KBM-7 (cell line): ENCODE measurements at places on chromosomes 2 and 18.

DNA sequence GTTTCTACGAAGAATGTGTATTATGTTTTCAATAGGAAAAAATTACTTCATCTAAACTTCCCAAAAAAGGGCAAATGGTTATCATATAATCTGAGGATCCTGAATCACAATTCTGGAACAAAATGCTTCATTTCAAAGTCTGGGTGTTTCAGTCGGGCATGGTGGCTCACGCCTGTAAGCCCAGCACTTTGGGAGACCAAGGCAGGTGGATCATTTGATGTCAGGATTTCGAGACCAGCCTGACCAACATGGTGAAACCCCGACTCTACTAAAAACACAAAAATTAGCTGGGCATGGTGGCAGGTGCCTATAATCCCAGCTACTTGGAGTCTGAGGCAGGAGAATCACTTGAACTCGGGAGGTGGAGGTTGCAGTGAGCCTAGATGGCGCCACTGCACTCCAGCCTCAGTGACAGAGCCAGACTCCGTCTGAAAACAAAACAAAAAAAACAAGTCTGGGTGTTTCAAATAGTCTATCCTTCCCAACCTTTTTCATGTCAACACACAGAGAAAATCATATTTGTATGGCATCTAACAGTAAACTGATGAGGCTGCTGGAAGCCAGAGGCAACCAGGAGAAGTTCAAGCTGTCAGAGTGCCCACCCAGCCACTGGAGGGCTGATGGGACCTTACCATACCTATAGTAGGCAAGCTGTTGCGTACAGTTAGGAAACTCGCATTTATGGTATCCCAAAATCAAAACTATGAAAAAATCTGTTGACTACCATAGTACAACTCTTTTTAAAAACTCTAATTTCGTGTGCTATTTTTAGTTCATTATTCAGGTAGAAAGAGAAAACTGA is 14.6 kb downstream of the NBAS start:
- peak; percentile 24 for DNase-seq

GRCh38 chr2:158321264-158321663 is 135.3 kb downstream of the CCDC148 start:
- peak; percentile 25 for DNase-seq

DNA sequence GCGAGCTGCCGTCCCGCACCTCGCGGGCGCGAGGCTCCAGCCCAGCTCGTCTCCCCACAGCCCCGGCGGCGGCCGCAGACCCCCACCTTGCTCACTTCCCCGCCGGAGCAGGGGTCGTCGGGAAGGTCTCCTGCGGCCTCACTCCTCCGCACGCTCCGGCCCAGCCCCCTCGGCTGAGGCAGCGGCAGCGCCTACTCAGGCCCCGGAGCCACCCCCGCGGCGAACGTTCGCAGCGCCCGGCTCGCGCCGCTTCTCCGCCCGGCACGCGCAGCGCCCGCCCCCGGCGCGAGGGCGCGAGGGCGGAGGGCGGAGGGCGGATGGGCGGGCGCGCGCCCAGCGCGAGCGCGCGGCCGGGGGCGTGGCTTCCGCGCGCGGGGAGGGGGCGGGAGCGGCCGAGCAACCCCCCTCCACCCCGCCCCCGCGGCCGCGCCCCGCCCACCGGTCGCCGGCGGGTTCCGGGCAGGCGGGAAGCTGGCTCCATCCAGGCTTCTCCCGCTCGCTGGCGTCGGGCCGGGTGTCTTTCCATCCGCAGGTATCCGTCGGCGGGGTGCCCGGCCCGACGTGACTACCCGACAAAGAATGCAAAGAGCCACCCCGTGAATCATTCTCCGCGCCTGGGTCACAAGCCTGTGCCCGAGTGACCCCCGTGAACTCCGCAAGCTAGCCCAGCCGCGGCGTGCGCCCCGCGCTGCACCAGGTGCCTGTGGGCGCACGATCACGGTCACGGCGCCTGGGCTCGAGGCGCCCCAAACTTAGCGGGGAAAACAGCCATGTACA is at the start of gene DTNB:
Gene DTNB, minus strand, starts transcription at position 278 of the 777 bp plus-strand sequence. CDS start 20,917 bp downstream, outside the sequence.
- peak; percentile 63 for DNase-seq

GRCh38 chr2:205199165-205199850 is 483.0 kb upstream of the NRP2 start:
- DNase-seq, result no peak

DNA sequence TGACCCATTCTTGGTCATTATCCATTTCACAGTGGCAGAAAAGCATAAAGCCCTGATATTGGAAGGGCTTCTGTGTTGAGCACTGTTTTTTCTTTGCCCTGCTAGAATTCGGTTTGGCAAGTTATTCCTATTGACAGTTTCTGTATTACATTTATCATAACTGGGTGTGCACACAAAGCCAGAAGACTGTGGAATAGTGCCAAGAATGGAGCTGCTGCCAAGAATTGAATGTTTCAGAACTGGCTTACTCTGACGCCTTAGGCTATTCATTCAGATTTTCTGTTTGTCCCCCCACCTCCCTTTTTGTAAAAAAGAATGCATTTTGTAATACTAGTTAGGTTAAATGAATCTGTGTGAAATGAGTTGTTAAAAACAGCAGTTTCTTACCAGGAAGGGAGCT is 12.7 kb downstream of the KDM3A start:
- no peak for DNase-seq

DNA sequence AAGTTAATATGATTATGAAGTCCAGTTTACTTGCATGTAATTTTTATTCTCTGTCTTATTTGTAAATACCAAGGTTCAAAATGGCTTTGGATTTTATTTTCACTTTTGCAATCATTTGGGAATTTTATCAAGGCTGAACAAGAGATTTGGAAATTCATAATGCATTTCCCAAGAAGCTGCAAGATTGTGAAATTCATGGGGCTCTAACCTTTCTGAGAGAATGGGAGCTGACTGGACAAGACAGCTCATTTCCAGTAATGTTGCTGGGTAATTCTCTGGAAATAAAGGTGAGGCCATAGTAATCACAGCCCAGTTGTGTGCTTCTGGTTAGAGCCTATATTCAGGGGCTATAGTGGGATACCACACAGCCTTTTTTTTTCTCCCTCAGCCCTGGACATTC is 21.5 kb upstream of the NABP1 start:
- DNase-seq, result no peak

DNA sequence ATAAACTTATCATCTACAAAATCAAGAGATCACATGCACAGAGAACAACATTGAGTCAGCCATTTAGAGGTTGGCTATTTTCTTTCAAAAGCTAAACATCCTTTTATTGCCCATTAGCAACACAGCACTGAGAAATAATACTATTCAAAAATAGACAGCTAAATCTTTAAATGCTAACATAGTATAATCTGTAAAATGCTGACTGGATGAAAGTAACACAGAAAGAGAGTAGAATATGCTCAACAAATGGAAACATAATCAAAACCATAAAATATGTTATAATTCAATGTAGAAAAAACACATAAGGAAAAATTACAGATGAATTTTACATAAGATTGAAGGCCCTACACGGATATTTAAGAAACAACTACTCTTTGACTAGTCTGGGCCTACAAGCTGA is 56.5 kb upstream of the COL3A1 start:
- DNase-seq, result no peak

DNA sequence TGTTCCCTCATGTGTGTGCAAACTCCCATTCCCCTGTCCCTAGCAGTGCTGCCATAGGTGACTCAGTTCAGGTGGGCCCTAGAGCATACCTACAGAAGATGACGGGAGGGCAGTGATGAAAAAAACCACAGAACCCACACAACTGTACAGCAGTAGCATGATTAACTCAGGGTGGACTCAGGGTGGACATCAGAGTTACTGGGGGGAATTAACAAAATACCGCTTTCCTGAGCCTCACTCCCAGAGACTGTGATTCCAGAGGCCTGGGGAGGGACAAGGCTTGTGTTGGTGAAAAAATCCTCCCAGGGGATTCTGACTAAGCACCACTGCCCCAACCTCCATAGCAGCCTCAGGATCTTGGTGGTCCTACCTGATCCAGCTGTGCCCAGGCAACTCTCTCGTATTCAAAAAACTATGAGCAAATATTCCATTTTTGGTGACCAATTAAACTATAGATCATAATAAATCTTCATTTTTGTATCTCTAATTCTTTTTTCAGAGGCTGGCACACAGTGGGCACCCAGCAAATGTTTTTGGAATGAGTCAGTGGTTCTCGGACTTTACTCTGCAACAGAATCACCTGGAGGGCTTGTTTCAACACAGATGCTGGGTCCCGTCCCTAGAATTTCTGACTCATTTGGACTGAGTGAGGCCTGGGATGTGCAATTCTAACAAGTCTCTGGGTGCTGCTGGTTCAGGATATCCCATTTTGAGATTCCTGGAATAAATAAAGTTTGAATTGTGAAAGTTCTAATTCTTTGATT is 84.1 kb upstream of the NABP1 start:
- no peak for DNase-seq

DNA sequence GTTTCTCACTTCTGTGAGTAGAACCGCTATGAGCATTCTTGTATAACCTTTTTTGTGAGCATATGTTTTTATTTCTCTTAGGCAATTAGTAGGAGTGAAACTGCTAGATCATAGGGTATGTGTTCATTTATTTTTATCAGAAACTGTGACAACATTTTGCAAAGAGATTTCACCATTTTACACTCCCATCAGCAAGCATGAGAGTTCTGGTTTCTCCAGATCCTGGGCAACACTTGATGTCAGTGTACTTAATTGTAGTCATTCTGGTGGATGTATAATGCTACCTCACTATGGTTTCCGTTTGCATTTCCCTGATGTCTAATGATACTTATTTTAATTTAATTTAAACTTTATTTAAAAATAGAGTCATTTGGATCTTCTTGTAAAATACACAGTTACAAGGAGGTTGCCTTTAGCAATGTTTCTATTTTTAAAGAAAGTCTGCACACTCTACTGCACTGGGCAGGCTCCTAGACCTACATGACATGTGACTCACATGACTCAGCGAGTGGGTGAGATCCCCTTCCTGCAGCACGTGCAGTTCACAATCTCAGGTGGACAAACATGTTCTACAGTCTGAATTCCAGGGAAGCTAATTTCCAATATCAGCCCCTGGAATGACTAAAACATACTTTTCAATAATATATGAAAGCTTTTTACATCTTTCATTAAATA is 127.0 kb upstream of the BCL2L11 start:
- peak; percentile 3 for DNase-seq

DNA sequence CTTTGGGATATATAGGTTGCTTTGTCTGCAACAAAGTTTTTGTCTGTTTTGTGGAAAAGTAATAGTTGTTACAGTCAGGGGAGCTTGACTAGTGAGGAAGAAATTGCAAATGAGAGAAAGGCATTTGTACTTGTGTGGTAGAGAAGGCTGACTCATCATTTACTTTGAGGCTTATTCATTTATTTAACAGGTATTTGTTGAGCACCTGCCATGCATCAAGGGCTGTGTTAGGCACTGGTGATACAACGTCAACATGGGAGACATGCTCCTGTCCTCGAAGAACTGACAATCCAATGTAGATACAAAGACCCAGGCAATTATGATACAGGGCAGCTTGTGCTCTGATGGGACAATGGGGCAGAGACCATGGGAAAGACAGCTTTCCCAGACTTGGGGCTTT is 79.5 kb downstream of the UPP2 start:
- DNase-seq, result no peak

- DNase-seq, result peak; percentile 80
Observed at GRCh38 chr2:219352448-219353023, 20.0 kb upstream of the RESP18 start.

DNA sequence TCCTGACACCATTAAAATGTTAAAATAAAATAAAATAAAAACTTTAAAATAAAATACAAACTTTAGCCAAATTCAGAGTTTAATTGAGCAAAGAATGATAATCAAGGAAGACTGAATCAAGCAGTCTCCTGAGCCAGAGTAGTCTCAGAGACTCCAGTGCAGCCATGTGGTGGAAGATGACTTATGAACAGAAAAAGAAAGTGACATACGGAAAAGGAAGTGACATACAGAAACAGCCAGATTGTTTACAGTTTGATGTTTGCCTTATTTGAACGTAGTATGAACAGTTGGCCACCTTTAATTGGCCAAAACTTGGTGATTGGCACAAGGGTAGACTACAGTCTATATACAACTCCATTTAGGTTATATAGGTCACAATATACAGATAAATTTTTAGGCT is 787.2 kb downstream of the ADCYAP1 start:
- DNase-seq, result no peak

DNA sequence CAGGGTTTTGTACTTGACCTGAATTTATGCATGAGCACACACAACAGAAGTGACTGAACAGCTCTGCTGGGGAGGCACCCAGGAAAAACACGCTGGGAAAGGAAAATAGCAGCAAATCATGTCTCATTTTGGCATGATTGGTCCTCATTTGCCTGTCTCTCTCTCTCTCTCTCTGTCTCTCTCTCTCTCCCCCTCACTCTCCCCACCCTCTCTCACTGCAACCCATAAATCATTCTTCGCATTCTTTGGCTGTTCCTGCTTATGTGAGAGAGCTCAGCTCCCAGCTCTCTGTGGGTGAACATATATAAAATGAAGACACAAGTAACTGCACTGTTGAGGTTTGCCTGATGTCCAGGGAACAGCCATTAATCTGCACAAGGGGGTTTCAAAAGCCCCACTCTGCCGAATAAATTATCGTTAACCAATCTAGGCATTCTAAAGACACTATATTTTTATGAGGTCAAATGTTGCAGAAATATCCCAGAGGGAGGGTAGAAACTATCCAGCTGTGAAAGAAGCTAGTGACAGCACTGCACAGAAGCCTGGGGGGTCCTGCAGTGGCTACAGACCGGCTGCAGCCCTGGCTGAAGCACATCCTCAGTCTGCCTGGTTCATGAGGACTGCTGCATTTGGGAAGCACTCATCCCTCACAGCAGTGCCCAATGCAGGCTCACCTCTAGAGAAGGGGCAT is 260.3 kb downstream of the AFF3 start:
- no peak for DNase-seq

DNA sequence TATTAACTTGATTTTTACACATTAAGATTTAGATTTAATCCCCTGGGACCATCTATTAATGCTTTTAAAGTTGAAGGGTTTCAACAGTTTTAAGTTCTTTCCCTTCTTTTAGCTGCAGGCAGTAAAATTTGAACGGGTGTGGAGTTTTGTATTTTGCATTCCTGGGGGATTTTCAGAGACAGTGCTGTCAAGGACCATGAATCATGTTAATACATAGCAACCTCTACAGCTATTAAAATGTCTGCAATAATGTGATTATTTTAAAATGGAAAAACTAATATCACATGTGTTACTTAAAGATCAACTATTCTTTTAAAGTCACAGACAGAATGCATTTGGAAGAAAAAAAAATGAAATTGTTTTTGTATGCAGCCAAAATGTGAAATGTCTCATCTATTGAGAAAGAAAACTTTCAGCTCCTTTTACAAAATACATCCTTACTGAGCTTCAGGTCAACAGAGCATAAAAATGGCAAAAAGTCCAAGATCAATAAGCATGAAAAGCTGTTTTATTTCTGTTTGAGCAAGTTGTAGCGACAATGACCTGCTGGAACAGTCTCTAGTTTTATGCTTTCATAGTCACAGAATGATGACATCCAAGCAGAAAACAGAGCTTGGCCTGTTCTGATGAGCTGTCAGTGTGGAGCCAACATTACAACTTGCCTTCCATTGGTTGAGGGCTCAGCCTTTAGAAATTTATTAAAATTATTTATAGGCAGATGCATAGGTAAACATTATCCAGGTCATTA is 21.6 kb upstream of the ZNF521 start:
- no peak for DNase-seq
